WTC11 (cell line): ENCODE measurements at places on chromosomes 11 and 22. TPM values are rescaled to one million over a fixed set of nuclear protein-coding genes. Genes with fewer than 3 reads are reported as not detected.
A peak's percentile ranks its signal among the peaks of the same experiment; 100 is the strongest.

GRCh38 chr11:11071486-11071885, 213.6 kb upstream of the ZBED5 start:
- no peaks in the 10 kb centered on the region for H3K36me3 ChIP-seq
- peaks cover 4% of the 10 kb centered on the region for H3K27me3 ChIP-seq
- DNase-seq, result no peak
- no peak overlapping the region for H3K4me3 ChIP-seq
- H3K27ac ChIP-seq, result peak overlapping the region; percentile 84
- H3K4me1 ChIP-seq, result peaks cover 80% of the 10 kb centered on the region

DNA sequence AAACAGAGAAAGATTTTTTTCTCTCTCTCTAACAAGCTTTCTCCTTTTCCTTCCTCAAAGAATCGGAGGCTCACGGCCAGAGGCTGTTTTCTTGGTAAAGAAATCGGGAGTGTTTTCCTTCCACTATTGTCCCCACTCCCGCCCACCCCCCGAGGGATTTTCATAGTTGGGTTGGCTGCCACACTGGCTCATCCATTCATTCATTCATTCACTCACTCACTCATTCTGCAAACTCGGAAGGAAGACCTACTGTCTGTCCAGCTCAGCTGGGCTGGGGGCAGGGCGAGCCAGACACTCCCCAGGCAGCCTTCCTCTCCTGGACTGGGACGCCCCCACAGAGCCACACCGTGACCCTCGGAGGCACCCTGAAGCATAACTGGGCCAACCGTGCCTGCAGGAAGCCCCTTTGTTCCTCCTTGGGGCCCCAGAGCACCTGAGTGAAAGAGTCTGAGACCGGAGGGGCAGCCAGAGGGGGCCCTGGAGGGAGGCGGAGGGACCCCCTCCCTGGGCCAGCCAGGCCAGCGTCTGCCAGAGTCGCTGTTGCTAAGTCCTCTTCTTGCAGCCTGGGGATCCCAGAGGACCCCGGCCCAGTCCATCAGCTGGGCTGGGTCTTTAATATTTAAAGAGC, 17.0 kb downstream of the CDKN1C start:
- peaks cover 44% of the 10 kb centered on the region for H3K4me1 ChIP-seq
- H3K36me3 ChIP-seq, result 0 out of 2 replicates have a peak, but pooled peaks cover 2% of the 10 kb centered on the region
- DNase-seq, result no peak
- peak overlapping the region; percentile 58 for H3K4me3 ChIP-seq
- peaks cover 90% of the 10 kb centered on the region for H3K27me3 ChIP-seq

DNA sequence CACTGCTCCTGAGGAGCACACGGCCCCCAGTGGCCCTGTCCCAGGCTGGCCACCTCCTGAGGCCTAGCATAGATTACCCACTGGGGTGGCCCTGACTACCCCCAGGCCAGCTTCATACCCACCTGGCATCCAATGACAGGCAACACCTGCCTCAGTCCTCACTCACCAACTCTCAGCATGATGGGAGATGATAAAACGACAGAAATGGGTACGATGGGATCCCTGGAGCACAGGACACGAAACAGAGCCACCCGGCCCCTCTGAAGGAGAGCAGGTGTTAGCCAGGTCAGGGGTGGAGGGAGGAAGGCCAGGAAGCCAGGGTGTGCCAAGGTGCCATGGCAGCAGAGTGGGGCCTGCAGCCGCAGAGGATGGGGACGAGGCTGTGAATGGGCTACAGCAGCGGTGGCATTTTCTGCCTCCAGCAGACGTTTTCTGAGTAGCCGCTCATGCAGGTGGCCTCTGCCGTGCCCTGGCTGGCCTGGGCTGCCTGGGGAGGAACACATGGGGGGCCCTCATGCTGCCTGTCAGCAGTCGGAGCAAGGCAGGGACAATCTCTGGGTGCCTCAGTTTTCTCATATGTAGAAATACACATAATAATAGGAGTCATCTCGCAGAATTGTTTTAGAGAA, 50.2 kb upstream of the FGF3 start:
- H3K4me1 ChIP-seq, result peaks cover 22% of the 10 kb centered on the region
- no peak overlapping the region for H3K4me3 ChIP-seq
- H3K27me3 ChIP-seq, result peaks cover 2% of the 10 kb centered on the region; the same call in 1 of the 2 replicates
- DNase-seq, result no peak
- no peak overlapping the region for H3K27ac ChIP-seq

GRCh38 chr11:21465920-21466319, 727.0 kb upstream of the ANO5 start:
- no peak overlapping the region for H3K27ac ChIP-seq
- no peaks in the 10 kb centered on the region for H3K27me3 ChIP-seq
- no peak overlapping the region for H3K4me3 ChIP-seq
- no peak for DNase-seq

GRCh38 chr11:128242451-128242850, 344.9 kb downstream of the ETS1 start:
- no peak for DNase-seq
- H3K36me3 ChIP-seq, result no peaks in the 10 kb centered on the region
- peaks cover 7% of the 10 kb centered on the region for H3K4me1 ChIP-seq
- H3K4me3 ChIP-seq, result no peak overlapping the region
- H3K27ac ChIP-seq, result no peak overlapping the region
- H3K27me3 ChIP-seq, result peaks cover 4% of the 10 kb centered on the region; the same call in 1 of the 2 replicates

GRCh38 chr11:2566223-2567025, 121.6 kb downstream of the KCNQ1 start:
- H3K27ac ChIP-seq, result no peak overlapping the region
- no peaks in the 10 kb centered on the region for H3K4me1 ChIP-seq
- peaks cover 76% of the 10 kb centered on the region for H3K27me3 ChIP-seq

DNA sequence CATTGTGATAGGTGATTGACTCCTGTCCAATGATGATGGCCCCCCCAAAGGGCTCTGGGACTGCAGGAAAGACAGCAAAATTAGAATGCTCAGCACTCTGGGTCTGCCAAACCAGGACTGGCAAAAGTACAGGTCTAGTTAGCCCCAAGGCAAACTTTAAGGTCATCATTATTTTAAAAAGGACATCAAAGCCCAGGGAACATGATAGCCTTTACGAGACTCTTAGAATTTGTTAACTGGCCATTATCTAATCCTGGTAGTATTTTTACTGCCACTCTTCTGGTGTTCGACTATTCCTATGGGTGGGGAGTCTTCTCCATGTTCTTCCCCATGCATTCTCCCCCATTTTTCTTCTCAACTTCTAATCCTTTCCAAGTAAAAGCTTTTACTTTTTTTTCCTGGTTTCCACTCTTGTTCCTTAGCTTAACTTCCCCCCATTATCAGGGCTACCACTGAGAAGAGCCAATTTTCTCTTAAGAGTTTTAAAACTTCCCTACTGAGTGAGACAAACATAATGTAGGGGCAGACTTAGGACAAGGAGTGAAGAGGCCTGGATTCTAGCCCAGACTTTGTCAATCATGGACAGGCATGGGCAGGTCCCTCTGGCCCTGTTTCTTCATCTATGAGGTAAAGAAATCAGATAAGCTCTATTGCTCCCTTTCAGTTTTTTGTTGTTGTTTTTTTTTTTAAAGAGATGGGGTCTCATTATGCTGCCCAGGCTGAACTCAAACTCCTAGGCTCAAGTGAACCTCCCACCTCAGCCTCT, 7.1 kb downstream of the DDB1 start:
- H3K36me3 ChIP-seq, result peaks cover 74% of the 10 kb centered on the region
- no peaks in the 10 kb centered on the region for H3K27me3 ChIP-seq
- no peak overlapping the region for H3K4me3 ChIP-seq
- no peak for DNase-seq
- no peaks in the 10 kb centered on the region; the same call in 1 of the 2 replicates for H3K4me1 ChIP-seq
- no peak overlapping the region; the same call in 1 of the 2 replicates for H3K27ac ChIP-seq

GRCh38 chr11:129722529-129722928, 93.1 kb upstream of the TMEM45B start:
- no peak for DNase-seq
- no peaks in the 10 kb centered on the region for H3K36me3 ChIP-seq
- H3K27me3 ChIP-seq, result no peaks in the 10 kb centered on the region; the same call in 1 of the 2 replicates
- no peaks in the 10 kb centered on the region for H3K4me1 ChIP-seq
- no peak overlapping the region for H3K4me3 ChIP-seq

DNA sequence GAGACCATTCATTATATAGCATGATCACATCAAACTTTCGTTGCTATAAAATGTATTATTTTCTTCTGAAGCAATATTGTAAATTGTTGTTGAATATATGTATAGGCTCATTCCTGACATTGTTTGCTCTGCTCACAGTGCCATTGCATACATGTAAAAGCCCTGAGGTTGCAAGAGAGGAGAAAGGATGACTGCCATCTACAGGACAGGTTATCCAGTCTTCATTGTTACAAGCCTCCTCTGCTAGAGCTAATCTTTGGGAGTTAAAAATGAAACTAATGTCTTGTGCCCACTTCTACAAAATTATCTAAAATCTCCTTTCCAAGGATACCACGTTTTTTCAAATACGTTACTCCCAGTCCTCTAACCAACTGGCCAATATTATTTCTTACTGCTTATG, 16.4 kb upstream of the OR5AL1 start:
- no peaks in the 10 kb centered on the region; the same call in 1 of the 2 replicates for H3K27me3 ChIP-seq
- no peak overlapping the region for H3K27ac ChIP-seq
- H3K4me3 ChIP-seq, result no peak overlapping the region
- H3K36me3 ChIP-seq, result peaks cover under 1% of the 10 kb centered on the region
- no peaks in the 10 kb centered on the region for H3K4me1 ChIP-seq

DNA sequence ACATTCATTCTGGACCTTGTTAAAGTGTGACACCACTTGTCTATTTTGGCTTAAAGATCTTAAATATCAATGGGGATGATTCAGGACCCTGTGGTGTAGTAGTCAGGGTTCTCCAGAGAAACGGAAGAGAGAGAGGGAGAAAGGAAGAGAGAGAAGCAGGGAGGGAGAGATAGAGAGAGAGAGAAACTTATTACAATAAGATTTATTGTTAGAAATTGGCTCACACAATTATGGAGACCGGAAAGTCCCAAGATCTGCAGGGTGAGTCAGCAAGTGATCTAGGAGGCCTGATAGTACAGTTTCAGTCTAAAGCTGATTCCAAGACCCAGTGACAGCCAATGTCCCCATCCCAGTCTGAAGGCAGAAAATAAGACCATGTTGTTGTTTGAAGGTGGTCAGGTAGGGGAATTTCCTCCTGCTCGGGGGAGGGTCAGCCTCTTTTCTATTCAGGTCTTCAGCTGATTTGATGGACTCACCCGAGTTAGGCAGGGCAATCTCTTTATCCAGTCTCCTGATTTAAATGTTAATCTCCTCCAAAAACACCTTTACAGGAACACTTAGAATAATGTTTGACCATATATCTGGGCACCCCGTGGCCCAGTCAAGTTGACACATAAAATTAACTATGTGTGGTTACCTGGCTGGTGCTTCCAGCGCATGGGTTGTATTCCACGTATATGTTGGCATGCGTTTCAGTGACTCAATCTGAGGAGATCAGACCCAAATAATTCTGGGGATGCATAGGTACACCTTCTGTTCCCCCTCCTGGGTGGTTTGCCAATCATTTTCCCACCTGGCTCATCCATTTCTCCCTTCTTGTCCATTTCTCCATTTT, 1350.5 kb downstream of the TBC1D22A start:
- no peak for DNase-seq
- peaks cover 3% of the 10 kb centered on the region; the same call in 1 of the 2 replicates for H3K27me3 ChIP-seq
- no peak overlapping the region for H3K4me3 ChIP-seq
- peaks cover 16% of the 10 kb centered on the region for H3K36me3 ChIP-seq

DNA sequence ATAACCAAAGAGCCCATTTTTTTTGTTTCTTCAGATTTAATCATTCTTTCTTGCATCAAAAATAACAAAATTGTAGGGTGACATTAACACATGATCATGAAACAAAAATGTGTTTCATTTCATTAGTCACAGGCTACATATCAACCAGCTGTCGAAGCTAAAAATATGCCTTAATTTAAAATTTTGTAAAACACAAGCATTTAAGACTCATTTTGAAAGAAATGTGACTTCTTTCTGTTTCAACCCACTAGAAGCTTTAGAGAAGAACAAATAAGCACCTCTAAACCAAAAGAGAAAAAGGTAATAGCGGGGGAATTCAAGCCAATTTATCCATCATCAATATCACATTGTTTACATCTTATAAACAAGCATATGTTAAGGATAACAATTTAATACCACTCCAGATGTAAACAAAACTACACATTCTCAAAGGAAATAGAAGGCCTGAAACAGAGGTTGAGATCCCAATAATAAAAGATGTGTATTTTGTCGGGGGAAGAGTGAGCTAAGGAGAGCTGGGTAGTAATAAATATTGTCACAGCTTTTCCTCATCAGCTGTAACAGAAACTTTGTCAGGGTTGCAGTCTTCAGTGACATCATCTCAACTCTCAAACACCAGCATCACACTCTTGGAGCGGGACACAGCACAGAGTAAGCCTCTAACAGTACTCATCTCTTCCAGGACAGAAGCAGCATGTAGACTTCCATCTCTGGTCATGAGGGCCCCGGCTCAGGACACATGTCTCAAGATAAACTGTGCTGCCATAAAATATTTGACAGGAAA, 42.0 kb downstream of the ALG9 start:
- no peaks in the 10 kb centered on the region for H3K36me3 ChIP-seq
- H3K4me1 ChIP-seq, result peaks cover 22% of the 10 kb centered on the region
- no peak for DNase-seq

DNA sequence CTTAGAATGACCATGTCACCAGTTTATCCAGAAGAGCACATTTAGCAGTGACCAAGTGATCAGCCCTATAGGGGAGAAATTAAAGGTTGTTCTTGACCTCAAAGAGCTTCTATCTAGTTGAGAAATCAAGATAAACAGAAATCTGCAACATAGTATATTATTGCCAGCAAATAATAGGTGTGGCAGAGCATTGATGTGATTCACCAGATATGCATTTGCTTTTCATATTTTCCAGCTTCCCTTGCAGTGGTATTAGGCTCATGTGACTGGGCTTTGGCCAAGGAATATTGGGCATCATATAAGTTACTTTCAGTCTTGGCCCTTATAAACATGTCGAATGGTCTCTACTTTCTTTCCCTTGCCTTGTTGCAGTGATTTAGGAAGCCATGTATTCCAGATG, 34.5 kb downstream of the COMMD9 start:
- peaks cover 5% of the 10 kb centered on the region; the same call in 1 of the 2 replicates for H3K36me3 ChIP-seq
- peaks cover 5% of the 10 kb centered on the region; the same call in 1 of the 2 replicates for H3K4me1 ChIP-seq
- H3K4me3 ChIP-seq, result no peak overlapping the region
- H3K27me3 ChIP-seq, result peaks cover 12% of the 10 kb centered on the region
- DNase-seq, result no peak

GRCh38 chr11:44097821-44098220, 2.3 kb downstream of the EXT2 start:
- no peaks in the 10 kb centered on the region for H3K36me3 ChIP-seq
- H3K27me3 ChIP-seq, result no peaks in the 10 kb centered on the region; the same call in 1 of the 2 replicates
- no peak overlapping the region for H3K4me3 ChIP-seq
- H3K4me1 ChIP-seq, result peaks cover 22% of the 10 kb centered on the region
- DNase-seq, result no peak

GRCh38 chr22:41820447-41820846, 12.5 kb upstream of the SREBF2 start:
- H3K4me3 ChIP-seq, result no peak overlapping the region
- peaks cover 8% of the 10 kb centered on the region for H3K36me3 ChIP-seq
- DNase-seq, result no peak
- H3K27me3 ChIP-seq, result no peaks in the 10 kb centered on the region; the same call in 1 of the 2 replicates
- peaks cover 25% of the 10 kb centered on the region for H3K4me1 ChIP-seq

GRCh38 chr11:73566422-73566821, 31.5 kb downstream of the FAM168A start:
- no peak for DNase-seq
- H3K36me3 ChIP-seq, result peaks cover 3% of the 10 kb centered on the region; the same call in 1 of the 2 replicates
- no peaks in the 10 kb centered on the region for H3K27me3 ChIP-seq
- no peak overlapping the region for H3K27ac ChIP-seq

RIMBP3C gene
- total RNA-seq, result 0.21 to 0.44 TPM in 2 of 3 replicates, not detected in the other

SLC6A5 gene
- total RNA-seq, result 0.05 TPM in 2 of 3 replicates, not detected in the other

TMEM138 gene
- 34.0 to 39.0 TPM (median 38.8 TPM) in 3 replicates for total RNA-seq

SCUBE2 gene
- total RNA-seq, result 0.64 to 1.9 TPM (median 1.2 TPM) in 3 replicates

ZNRF3 gene
- 20.6 to 25.4 TPM (median 21.6 TPM) in 3 replicates for total RNA-seq

NXPE2 gene
- total RNA-seq, result not detected in 3 replicates

SLC22A24 gene
- not detected in 3 replicates for total RNA-seq

OR52E8 gene
- total RNA-seq, result not detected in 3 replicates

GLB1L3 gene
- 34.6 to 50.2 TPM (median 35.9 TPM) in 3 replicates for total RNA-seq

KREMEN1 gene
- 4.1 to 5.8 TPM (median 5.4 TPM) in 3 replicates for total RNA-seq

CEP126 gene
- total RNA-seq, result 1.9 to 2.4 TPM (median 2.0 TPM) in 3 replicates

MYBPC3 gene
- total RNA-seq, result 0.07 TPM in 2 of 3 replicates, not detected in the other

AKIP1 gene
- total RNA-seq, result 21.1 to 26.0 TPM (median 22.0 TPM) in 3 replicates

ZNRD2 gene
- total RNA-seq, result 54.8 to 70.9 TPM (median 55.7 TPM) in 3 replicates

BBOX1 gene
- not detected in 3 replicates for total RNA-seq
